ENCODE measurements at places on chromosomes 2 and 18.

- no peak for DNase-seq
Observed at GRCh38 chr18:79596446-79597175, 83.0 kb upstream of the CTDP1 start.

DNA sequence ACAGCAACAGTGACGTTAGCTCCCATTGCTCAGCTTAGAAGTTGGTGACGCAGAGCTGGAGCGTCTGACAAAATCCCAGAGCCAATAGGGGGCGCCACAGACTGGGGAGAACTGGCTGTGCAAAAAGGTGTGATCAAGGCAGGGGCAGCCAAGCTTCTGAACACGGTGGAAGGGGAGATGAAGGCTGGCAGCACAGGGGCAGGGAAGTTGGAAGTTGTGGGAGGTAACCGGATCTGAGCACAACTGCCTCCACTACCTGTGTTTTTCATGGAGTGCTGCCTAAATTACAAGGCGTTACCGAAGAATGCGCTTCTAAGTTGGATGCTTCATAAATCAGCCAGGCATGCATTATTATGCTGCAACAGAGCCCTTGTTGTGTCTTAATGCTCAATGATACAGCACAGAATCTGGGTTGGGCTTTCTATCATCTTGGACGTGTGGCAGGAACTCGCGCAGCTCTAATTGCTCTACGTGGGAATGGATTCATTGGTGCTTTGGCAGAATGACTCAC is 370.0 kb downstream of the SLC4A3 start:
- no peak for DNase-seq

GRCh38 chr2:208545403-208546042 is 138.9 kb downstream of the PTH2R start:
- DNase-seq: no peak

DNA sequence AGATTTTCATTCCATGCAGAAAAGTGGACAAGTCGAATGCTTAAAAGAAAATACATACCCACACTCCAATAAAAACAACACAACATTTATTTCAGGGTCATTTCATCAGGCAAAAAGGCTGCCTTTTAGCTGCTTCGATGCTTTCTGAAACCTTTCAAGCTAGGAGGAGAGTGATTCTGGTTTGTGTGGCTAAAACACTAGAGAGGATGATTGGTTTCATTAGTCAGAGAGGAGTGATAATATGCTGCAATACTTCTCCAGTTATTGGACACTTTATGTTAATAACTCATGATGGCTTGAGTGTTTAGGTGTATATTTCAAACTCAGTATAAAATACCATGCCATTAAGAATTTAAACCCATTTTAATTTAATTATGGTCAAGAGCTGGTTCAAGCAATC is 614.0 kb downstream of the SLC4A3 start:
- DNase-seq: no peak

DNA sequence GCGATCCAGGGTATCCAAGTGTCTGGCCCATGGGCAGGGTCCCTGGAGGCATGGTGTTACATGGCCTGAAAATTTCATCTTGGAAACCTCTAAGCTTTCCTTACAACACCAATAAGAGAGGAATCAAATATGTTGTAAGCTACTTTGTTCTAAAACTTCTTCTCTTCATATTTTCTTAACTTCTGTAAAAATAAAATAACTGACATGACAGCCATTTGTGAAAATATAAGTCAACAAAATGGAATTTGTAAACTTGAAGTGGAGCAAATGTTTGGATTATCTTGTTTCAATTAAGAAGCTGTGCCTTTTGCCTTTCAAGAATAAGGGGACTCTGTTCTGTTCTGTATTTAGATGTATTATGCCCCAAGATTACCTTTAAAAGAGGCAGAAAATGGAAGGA is 319.7 kb downstream of the LPIN1 start:
- no peak for DNase-seq

GRCh38 chr2:206305523-206306245 is 31.2 kb downstream of the ZDBF2 start:
- DNase-seq: no peak

DNA sequence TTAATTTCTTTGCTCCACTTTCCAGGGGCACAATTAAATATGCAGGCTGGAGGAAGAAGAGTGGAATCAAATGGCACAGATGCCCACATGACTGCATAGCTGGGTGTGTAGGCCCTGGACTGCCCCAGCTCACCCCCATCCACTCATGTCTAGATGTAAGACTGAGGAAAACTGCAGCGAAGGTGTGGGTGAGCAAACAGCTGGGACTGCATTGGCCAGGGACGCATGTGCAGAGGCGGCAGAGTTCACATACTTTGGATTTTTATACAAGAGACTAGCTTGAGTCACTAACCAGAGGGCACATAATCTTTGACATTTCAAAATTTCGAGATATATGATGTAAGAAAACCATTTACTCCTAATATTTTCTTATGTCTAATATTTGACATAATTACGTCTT is 60.1 kb downstream of the SPIRE1 start:
- DNase-seq: peak; percentile 71

DNA sequence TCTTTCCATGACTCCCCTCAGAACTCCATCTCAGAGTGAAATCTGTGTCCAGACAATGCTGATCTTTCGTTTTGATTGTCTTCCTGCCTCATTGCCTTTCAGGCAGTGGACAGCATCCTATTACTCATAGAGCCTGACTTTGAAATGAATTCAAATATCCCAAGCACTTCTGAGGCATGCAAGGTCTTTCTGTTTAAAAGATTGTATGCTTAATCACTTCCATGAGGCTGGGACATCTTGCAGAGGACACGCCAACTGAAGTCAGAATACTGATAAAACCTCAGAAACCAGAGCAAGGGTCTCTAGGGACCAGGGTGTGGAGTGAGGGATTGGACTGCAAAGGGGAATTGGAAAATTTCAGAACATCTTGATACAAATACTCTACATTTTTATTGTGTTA is 836.5 kb upstream of the ID2 start:
- peak; percentile 62 for DNase-seq

DNA sequence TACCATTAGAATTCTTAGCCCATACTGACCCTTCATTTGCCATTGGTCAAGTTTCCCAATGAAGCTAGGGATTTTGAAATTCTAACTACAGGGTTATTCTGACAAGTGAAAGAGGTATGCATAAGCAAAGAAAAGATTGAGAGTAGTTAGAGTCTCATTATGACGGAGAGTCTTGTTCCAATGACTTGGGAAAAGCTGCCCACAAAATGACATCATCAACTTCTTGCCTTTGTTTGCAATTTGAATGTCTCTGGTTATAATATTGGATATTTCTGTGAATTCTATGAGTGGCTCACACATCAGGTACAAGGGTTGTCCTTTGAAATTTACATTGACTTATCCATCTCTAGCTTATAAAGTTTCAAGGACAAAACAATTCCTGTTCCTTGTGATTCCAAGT is 772.2 kb downstream of the TRIB2 start:
- DNase-seq: no peak

GRCh38 chr18:54612237-54612636 is 21.2 kb downstream of the DYNAP start:
- DNase-seq: no peak

DNA sequence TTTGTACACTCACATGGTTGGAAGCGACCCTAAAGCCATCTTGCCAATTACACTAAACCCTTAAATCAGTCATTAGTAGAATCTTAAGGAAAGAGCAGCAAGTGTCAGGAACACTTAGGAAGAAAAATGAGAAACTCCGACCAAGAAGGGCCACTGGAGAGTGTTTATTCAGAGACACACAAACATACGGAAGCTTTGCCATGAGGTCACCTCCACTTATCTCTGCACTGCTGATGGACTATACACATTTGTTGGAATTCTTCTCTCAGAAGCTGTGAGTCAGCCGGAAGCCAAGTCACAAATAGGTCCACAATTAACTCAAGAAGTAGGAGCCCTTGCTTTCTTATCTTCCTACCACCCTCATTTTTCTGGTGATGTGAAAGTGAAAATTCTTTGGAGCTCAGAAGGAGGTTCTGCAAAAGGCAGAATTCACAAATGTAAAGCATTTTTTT is 21.6 kb downstream of the BMP10 start:
- DNase-seq: no peak

- DNase-seq: no peak
Observed at GRCh38 chr2:235264121-235264493, 229.7 kb upstream of the AGAP1 start.

- DNase-seq: no peak
Observed at GRCh38 chr18:12255626-12256026, 1.5 kb downstream of the CIDEA start.

Data from AG09309 (cell line).